ENCODE measurements at places on chromosomes 4 and X.
A peak's percentile ranks its signal among the peaks of the same experiment; 100 is the strongest.

- DNase-seq, result peak; percentile 80
Observed at GRCh38 chrX:103687696-103688201, 1.2 kb upstream of the MORF4L2 start.

- peak; percentile 73 for DNase-seq
Observed at GRCh38 chr4:147078875-147079658, 133.4 kb upstream of the TTC29 start.

DNA sequence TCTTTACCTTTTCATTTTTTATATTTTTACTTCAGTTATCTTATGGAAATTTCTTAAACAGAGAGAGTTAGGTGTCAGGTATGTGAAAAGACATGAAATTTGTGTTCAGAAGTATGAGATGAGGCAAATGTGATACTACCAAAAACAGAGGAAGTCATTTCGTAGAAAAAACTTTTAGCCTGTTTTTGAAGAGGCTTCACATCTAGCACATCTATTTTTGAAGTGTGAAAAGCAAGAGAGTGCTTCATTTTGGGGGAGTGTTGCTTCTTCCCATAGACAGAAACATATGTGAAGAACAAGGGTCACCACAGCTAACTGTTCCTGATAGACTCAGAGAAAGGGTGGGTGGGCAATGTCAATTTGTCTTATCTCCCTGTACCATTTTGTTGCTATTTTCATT lies 125.3 kb downstream of the TET2 start:
- no peak for DNase-seq

DNA sequence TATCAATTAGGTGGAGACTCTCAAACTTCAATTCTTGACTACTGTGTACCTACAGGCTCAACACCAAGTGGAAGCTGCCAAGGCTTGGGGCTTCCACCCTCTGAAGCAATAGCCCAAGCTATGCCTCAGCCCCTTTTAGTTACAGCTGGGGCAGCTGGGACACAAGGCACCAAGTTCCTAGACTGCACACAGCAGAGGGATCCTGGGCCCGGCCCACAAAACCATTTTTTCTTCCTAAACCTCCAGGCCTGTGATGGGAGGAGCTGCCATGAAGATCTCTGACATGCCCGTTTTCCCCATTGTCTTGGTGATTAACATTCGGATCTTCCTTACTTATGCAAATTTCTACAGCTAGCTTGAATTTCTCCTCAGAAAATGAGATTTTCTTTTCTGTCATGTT lies 3.4 kb upstream of the UGDH start:
- DNase-seq, result no peak

- no peak for DNase-seq
Observed at GRCh38 chrX:8672176-8672575, 59.8 kb downstream of the ANOS1 start.

GRCh38 chrX:25555521-25555920 lies 539.8 kb upstream of the ARX start:
- DNase-seq, result no peak

DNA sequence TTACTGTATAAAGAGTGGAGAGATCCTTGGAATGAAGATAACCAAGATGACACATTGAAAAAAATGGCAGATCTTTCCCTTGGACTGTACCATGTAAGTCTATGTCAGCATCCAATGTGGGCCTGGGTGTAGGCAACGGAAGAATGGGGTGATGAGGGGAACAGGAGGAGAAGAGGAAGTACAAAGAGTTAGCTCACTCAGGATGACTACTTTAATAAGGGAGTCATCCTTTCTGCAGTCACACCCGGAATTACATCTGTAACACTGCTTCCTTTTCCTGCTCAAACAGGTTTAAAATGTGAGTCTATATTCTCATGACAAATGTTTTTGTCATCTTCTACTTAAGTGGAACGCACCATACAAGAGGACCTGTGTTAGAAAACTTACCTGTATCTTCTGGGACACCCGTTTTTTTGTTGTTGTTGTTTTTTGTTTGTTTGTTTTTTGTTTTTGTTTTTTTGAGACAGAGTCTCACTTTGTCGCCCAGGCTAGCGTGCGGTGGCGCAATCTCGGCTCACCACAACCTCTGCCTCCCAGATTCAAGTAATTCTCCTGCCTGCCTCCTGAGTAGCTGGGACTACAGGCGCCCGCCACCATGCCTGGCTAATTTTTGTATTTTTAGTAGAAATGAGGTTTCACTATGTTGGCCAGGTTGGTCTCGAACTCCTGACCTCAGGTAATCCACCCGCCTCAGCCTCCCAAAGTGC lies 18.0 kb downstream of the HPSE start:
- DNase-seq, result no peak

GRCh38 chr4:186283311-186283710 lies 17.3 kb downstream of the F11 start:
- no peak for DNase-seq
